Dermis microvascular lymphatic vessel endothelial cell (primary cell): ENCODE measurements at places on chromosomes 7 and 10. TPM values are rescaled to one million over a fixed set of nuclear protein-coding genes. Genes with fewer than 3 reads are reported as not detected.

Gene GIMAP6
- total RNA-seq, result 169 and 251 TPM in 2 replicates

Gene CNPY1
- not detected in 2 replicates for total RNA-seq

Gene GPR146
- 25.5 and 29.2 TPM in 2 replicates for total RNA-seq

Gene MKX
- total RNA-seq, result under 0.01 TPM in 1 of 2 replicates, not detected in the other

Gene H2BK1
- total RNA-seq, result not detected in 2 replicates

DNA sequence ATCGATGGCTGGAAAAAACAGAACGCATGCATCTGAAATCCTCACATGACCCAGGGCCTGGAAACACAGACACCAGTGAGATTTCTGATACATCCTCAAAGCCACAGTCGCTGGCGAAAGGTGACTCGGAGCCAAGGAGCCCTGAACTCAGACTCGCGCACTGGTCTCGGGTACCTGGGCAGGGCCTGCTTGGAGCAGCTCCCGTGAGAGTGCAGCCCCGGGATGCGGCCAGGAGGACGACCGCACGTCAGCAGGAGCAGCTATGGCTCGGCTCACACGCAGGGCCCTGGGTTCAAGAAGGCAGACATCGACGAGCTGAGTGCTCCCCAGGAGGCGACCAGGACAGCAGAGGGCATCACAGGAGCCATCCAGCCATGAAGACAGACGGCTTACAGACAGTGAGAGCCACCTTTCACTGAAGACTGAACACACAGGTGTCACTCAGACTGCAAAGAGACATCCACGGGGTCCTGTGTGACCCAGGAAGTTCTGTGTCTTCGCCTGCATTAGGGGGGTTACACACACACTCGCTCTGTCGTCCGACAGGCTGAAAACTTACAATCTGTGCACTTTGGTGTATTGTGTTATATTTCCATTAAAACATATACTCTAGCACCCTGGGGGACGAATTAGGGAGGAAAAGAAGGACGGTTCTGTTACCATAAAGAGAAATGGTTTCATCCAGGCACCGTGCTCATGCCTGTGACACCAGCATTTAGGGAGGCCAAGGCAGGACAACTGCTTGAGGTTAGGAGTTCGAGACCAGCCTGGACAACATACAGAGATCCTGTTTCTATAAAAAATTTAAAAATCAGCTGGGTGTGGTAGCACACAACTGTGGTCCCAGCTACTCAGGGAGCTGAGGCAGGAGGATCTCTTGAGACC is 227.7 kb downstream of the MAD1L1 start:
- DNase-seq, result no peak

DNA sequence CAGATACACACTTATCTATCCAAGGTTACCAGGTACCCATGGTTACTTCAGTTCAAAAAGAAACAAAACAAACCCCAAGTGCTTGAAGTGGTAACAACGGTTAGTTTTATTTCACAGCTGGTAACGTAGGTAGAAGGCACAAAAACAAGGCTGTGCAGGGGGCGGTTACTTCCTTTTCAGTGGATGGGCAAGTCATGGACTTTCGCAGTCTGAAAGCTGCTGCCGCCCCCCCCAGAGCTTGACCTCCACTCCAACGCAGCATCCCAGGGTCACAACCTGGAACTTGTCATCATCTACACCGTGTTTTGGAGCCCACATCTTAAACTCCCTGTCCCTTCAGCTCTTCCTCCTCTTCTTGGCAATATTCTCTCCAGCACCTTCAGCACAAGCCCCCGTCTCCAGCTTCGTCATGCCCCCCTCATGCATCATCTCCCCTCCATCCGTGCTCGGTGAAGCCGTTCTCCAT is 181.2 kb upstream of the ITGB1 start:
- no peak for DNase-seq

GRCh38 chr10:5385224-5385623 is 19.4 kb downstream of the TUBAL3 start:
- no peak for DNase-seq

- peak; percentile 86 for DNase-seq
These were observed 216.5 kb upstream of the MKLN1 start for GRCh38 chr7:131111081-131111576.

DNA sequence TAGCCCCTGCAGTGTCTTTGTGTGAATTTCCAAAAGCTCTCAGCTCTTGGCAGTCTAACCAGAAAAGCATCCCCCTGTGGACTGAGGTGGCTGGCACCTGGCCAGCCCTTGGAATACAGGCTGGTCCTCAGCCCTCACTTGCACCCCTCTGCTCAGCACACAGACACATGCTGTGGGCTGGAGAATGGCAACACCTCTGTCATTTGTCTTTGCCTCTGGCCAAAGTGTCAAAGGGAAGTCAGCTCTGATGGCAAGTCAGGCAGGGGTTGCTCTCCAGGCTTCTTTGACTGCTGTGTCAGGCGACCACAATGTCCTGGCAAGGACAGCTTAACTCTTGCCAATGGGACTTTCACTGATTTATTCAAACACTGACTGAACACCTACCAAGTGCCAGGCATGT is 724.8 kb downstream of the INHBA start:
- no peak for DNase-seq

- no peak for DNase-seq
These were observed 200.9 kb downstream of the ADAM12 start for GRCh38 chr10:126187399-126187798.

GRCh38 chr10:131091682-131092081 is 219.8 kb downstream of the TCERG1L start:
- no peak for DNase-seq

DNA sequence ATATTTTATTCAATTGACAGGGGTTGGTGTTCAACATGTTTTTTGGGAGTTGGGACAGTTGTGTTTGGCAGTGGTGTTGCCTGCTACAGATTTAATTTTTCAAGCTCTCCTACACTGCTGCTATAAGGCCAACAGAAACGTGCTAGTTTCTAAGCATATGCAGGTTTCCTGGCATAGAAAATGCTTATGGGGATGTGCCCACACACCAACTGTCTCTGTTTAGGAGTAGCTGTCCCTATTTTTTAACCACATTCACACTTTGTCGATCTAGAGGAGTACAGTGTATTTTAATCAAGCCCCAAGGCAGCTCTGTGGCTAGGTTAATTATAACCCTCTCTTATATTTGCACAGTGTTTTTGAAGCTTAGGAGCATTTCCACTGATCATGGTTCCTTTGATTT is 28.6 kb downstream of the TMEM178B start:
- DNase-seq, result no peak

- DNase-seq, result no peak
These were observed 140.7 kb upstream of the ANKRD1 start for GRCh38 chr10:91061608-91062007.

DNA sequence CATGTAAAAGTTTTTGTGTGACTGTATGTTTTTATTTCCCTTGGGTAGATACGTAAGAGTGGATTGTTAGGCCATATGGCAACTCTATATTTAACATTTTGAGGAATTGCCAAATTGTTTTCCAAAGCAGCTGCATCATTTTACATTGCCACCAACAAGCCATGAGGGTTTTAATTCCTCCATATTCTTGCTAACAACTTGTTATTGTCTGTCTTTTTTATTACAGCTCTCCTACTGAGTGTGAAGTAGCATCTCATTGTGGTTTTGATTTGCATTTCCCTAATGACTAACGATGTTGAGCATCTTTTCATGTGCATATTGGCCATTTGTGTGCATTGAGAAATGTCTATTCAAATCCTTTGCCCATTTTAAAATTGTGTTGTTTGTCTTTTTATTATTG is 94.9 kb downstream of the CARD11 start:
- DNase-seq, result no peak

DNA sequence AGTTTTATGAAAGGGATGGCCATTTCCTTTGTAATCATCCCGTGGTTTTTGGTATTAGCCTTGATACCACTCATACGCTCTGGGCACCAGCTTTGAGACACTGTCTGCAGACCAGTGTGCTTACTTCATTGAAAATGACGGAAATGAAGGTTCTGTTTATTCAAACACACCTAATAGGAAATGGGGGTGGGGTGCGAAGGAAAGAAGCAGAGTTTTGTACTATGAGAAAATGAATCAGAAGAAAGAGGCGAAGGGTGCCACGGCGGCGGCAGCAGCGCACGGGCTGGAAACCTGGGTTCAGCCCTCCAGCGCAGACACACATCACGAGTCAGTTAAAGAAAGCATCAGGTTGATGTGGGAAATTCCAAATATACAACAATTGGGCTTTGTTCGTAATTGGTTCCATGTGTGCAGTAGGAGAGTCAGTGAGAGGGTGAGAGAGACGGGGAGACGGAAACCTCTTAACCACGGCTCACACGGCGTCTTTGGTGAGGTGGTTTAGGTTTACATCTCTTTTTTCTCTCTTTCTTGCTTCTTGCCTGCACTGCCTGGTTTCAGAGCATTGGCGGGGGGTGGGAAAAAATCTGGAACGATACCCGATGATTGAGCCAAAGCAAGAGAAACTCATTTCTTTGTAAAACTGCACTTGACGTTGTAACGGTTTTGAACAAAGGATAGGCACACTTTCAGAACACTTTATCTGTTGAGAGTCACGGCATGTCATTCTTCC is 321.2 kb downstream of the FRMD4A start:
- no peak for DNase-seq
